ENCODE measurements at places on chromosomes 4 and X. TPM values are rescaled to one million over a fixed set of nuclear protein-coding genes. Genes with fewer than 3 reads are reported as not detected.

Gene NDST3
- not detected for total RNA-seq

Gene EDA
- 0.76 TPM for total RNA-seq

Gene MAOA
- total RNA-seq: not detected

Gene GC
- total RNA-seq: not detected

Measured in activated CD8-positive, alpha-beta T cell treated with anti-CD3 and anti-CD28 coated beads, Interleukin-2, amount 10 ng/mL, durations not matched to agents 7 days and 5 days (primary cell).